LoVo (cell line): ENCODE measurements at places on chromosomes 1 and 21.

- DNase-seq = no peak
These were observed 271.5 kb upstream of the TMEM51 start for GRCh38 chr1:14881775-14882672.

- DNase-seq = no peak
These were observed 183.5 kb downstream of the RUNX1 start for GRCh38 chr21:34865400-34866241.

DNA sequence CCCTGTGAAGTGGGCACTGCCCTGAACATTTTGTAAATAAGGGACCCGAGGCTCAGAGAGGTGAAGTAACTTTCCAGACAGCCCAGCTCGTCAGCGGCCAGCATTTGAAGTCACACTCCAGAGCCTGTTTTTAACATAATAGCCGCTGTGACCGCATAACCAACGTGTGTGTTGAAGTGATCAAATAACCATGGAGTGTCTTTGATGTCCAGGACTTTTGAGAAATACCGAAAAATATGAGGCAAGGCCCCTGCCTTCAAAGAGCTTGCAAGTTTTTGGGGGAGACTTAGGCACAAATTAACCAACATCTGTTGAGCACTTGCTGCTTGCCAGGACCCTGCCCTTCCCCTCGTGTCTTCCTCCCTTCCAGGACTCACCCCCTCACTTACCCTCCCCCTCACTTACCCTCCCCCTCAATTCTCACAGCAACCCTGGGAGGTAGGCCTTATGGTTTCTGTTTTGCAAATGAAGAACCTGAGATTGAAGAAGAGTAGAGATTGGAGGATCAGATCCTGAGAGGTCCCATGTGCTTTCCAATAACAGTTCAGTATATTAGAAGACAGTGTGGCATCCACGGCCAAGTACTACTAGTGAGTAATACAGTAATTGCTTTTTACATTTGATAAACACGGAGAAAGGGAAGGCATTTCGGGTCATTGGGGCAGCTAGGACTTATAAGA lies 1.3 kb upstream of the SLC16A1 start:
- DNase-seq = peak; percentile 88

DNA sequence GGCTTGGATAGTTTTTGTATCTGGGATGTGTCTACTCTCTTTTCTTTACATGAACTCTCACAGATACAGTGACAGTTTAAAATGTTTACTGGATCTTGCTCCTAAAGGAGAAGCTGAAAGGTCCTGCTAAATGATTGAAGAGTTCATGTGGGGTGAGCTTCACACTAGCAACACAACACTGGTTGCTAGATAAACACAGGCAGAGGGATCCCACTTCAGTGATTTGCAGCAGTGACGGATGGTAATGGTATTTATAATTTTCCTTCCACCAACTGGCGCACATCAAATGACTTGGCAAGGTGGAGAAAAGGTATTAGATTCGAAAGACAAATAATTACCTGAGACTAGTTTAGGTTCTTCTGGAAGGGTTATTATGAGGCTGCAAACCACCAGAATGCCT lies 270.2 kb downstream of the TBX15 start:
- DNase-seq = no peak

GRCh38 chr1:19710825-19711611 lies 46.3 kb downstream of the HTR6 start:
- no peak for DNase-seq

DNA sequence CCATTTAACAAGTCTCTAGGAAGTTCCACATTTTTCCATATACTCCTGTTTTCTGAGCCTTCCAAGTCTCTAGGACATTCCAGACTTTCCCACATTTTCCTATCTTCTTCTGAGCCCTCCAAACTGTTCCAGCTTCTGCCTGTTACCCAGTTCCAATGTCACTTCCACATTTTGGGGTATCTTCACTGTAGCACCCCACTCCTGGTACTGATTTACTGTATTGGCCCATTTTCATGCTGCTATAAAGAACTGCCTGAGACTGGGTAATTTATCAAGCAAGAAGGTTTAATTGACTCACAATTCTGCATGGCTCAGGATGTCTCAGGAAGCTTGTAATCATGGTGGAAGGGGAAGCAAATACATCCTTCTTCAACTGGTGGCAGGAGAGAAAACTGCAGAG lies 285.0 kb downstream of the LRRIQ3 start:
- DNase-seq = no peak

GRCh38 chr1:147539122-147539575 lies 2.2 kb upstream of the BCL9 start:
- peak; percentile 57 for DNase-seq

DNA sequence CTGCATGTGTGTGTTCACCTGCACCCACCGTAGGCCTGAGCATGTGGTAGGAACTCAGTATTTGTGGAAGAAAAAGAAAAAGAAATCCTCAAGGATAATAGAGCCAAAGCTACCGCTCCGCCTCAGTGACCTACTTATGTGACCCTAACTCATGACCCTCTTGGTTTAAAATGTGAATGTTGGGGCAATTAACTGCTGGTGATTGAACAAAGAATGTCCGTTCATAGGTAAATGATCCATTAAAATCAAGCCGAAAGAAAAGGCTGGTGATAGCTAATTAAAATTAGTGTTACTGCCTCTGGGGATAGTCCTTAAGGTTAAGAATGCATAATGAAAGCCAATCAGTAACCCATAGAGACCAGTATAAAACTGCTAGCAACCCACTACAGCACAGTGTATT lies 98.1 kb downstream of the PRDM2 start:
- no peak for DNase-seq

DNA sequence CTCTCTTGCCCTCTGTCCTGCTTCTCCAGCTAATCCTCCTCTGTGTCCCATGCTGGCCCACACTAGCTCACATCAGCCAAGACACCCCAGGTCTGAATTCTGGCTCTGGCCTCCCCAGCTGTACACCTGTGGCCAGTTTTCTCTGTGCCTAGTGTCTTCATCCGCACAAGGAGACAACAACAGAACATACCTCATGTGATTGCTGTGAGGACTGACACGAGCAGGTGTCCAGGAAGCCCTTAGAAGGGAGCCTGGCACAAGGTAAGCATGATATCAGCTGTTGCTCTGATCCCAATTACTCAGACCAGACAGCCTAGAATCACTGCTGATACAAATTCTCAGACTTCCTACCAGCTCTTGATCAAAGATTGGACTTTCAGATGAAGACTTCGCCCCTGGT lies 71.2 kb upstream of the GJB5 start:
- DNase-seq = no peak

DNA sequence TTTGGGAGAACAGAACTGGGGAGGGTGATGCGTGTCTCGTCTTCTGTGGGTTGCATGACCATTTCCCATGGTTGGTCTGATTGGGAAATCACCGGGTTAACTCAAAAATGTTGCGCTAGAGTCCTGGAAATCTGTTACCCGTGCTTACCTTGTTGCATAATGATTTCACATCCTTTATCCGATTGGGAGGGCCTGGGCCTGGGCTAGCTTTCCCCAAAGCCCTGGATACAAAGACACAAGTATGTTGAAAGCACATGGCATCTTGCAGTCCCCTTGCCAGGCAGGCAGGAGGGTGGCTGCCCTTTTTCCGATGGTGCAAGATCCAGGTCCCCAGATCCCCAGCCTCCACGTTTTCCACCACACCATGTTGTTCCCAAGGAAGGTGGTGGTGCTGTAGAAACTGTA lies 582 bp downstream of the TRPM2 start:
- DNase-seq = no peak

- no peak for DNase-seq
These were observed 4.4 kb upstream of the CAPN2 start for GRCh38 chr1:223708001-223708359.

DNA sequence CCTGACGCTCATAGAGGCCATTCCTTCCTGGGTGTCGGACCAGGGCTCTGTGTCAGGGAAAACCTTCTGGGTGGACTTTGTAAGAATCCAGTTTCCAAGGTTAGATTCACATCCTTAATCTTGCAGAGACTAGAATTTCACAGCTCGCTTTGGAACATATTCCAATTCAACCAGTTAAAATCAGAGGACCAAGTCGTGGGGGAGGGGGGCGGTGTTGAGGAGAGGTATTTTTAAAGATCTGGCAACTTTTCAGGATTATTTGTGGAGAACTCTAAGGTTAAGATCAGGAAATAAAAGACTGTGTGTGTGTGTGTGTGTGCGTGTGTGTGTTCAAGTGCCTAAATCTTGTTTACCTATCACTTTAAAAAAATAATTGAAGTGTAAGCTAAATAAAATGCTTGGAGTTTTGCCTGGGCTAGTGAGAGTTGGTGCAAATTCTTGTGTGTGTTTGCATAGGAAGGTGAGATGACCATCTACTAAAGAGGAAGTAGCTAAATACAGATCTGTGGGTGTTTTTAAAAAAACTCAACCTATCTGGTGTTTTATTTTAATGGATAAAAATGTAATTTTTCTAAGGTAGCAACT lies 21.8 kb downstream of the TENT5C start:
- DNase-seq = no peak

DNA sequence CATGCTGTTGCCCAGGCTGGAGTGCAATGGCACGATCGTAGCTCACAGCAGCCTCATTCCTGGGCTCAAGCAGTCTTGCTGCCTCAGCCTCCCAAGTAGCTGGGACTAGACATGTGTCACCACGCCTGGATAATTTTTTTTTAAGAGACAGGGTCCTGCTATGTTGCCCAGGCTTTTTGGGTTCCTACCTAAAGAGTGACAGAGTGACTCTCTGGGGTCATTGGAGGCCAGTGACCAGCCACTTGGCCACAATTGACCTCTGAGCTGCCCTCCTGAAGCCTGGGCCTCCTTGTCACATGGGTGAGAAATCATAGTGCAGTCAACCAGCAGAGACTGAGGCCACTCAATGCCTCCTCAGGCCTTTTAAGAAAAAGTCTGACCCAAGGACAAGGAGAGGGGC lies 5.7 kb downstream of the DIO1 start:
- DNase-seq = no peak

DNA sequence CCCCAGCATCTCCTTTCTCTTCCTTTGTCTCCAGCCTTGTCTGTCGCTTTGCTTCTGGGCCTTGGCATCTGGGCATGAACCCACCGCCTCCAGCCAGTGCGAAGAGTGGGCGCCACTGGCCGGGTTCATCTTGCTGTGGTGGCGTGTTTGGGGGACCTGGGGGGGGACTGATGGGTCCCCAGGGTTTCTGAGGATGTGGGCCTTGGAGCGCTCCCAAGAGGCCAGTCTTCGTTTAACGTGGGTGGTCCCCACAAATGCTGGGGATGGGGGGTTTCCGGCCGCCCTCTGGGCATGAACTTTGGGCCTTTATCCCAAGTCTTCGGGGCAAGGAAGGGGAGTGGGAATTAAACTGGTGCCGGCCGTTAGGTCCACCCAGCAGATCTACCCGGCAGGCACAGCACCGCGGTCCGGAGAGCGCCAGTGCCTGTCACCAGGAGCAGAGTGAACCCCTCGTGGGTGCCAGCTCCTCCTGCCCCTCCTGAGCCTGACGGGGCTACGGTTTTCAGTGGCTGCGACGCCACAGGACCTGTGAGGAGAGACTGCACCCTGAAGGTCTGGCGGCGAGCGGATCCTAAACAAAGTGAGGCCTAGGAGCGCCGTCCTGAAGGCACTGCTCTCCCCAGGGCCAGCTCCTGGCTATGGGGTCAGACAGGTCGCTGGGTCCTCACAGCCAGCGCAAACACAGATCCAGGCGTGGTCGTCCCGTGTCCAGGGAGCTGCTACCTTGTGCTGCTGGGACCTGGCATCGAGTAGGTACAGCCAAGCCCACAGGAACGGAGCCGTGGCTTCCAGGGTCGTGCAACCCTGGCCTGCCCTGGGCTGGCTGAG lies 12.1 kb upstream of the C1orf174 start:
- no peak for DNase-seq

GRCh38 chr1:151839457-151840403 lies at the start of gene C2CD4D:
C2CD4D (minus strand) TSS chr1:151839820; CDS start chr1:151838989, 831 bp downstream.
- DNase-seq = peak; percentile 87

DNA sequence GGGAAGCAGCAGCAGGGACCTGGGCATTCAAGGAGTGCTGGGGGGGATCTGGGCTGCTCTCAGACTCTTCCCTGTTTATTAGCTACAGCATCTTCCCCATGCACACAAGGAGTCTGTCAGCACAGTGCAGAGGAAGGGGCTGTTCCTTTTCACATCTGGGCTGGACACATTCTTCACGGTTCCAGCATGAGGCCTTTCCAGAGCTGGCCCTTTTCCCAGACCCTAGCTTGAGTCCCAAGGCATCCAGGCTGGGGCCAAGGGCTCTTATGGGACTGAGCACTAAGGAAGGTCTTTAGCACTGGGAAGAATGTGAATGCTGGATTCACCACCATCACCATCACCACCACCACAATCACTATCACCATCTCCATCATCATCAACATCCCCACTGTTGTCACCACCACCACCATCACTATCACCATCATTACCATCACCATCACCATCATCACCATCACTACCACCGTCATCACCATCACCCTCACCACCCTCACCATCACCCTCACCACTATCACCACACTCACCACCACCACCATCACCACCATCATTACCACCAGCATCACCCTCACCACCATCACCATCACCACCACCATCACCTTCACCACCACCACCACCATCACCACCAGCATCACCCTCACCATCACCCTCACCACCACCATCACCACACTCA lies 28.4 kb downstream of the PARK7 start:
- no peak for DNase-seq

DNA sequence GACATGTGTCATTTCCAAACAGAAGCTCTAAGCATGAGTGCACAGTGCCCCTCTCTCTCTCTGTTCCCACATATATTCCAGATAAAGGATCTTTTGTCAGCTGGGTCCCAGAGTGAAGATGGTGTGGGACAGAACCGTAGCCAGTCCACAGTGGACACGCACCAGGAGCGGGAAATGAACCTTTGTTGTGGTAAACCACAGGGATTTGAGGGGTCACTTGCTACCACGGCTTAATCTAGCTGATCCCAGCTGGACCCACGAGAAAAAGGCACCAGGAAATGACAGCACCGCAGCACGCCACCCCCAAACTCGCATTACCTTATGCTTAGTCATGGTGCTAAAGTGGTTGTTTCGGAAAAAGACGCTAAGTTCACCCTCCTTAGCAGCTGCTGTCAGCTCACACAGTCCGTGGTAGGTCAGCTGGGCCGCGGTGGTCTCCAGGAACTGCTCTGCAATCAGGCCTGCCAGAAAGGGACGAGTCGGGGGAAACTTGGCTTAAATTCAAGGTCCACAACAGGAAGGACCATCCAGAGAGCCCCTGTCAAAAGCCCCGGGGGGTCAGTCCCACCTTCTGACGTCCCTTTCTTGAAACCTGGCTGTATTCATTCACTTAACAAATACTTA lies 7.5 kb downstream of the MINDY1 start:
- DNase-seq = no peak

DNA sequence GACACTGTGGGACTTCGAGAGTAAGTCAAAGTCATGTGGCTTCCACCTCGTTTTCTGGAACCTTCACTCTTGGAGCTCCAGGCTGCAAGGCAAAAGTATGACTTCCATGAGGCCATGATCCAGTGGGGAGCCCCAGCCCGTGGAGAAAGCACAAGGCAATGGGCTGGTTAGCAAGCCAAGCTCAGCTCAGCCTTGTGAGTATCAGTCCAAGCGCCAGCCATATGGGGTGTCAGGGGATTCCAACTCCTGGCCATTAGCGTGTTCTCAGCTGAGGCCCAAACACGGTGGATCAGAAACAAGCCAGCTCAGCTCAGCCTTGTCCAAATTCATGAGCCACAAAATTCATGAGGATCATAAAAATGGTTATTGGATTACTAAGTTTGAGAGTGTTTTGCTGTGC lies 261.0 kb downstream of the RHOU start:
- DNase-seq = no peak

- DNase-seq = no peak
These were observed 37.9 kb upstream of the SLC19A1 start for GRCh38 chr21:45580181-45580575.

- DNase-seq = no peak
These were observed 14.3 kb downstream of the TSPAN2 start for GRCh38 chr1:115074839-115075534.

GRCh38 chr1:148263128-148263905 lies 111.2 kb upstream of the NBPF11 start:
- DNase-seq = peak; percentile 86
